DMS153 (cell line): ENCODE measurements at places on chromosomes 7 and 10.

DNA sequence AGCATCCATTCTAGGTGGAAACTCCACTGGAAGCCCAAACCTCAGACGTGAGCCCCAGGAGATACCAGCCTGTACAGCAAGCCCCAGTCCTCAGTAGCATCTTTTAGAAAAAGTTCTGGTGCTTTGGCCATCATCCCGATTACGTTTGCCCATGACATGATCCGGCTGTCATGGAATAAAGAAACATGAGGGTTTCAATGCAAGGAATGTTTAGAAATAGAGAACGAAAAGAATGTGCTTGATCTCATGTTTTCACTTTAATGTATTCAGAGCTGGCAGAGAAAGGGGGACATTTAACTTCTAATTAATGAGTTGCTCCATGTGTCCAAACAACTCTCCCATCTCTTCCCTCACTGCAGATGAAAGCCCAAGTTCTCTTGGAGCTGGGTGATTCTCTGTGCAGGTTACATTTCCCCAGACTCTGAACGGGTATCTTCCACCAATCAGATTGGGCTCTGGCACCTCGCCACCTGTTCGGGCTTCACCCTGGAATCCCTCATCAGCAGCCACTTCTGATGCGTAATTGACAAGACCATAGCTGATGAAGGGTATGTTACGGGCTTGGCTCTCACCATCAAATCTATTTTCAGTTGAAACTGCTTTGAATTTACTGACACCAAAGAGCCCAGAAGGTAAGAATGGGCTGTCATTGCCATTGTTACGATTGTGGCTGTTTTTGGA is 165.3 kb downstream of the PLXNA4 start:
- no peak for DNase-seq

DNA sequence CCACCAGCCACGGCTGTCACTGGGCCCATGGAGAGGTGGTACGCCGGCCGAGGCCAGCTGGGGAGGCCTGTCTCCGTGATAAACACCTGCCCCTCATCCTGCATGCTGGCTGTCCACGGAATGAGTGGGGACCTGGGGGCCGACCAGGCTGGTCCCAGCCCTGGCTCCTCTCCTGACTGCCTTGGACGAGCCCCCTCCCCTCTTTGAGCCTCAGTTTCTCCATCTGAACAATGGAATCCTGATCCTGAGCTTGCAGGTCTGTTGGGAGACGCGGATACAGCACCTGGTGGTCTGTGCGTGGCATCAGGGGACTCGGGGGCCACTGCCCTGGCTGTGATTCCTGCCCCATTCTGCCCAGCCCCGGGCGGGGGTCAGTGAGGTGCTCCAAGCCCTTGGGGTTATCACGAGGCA is 109.9 kb downstream of the MICALL2 start:
- DNase-seq: no peak

DNA sequence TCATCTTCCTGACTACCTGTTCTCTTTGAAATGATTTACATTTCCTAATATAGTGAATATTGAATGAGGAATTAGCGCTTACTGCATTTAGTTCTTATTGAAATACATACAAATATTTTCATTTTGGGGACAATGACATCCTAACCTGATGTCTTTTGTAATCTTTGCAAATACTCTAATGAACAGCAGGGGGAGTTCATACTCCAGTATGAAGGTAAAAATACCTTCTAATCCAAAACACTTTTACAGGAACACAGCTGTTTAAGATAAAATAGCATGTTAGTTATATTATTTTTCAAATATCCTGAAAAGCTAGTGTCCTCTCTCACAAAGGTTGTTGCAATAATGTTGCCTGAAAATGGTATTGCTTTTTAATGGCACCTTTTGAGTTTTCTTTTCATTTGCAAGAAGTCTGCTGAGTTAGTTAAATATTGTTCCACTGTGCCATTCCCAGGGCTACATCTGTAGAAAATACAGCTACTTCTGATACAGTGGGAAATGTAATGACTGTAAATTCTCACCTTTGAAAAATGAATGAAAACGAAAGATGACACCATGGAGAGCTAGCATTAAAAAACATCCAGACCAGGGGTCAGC is 400.0 kb downstream of the PHF14 start:
- DNase-seq: no peak

DNA sequence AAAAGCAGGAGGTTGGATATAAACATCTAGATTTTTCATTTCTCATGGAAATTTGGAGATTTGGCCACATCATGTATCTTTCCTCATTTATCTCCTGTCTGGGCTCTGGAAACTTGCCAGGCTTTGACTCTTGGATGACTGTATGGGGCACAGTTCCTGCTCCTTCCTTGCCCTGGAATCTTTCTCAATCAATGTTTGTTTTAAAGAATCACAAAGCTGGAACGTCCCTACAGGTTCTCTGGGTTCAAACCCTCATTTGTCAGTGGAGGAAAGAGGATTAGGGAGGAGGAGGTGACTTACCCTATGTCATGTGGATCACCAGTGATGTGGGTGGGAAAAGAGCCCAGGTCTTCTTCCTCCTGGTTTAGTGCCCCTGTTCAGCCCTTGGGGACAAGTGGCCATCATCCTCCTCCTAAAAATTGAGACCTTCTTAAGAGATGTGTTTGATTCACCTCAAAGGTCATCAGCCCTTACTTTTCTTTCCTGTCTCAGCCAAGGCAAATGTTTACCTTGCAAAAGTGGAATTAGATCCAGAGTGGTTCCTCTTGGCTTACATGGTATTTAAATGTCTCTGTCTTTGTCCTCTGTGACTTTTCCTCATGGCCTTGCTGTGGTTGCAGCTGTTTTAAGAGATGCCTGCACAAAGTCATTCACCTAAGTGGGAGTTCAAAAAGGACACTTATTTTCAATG is 38.8 kb upstream of the PDZD8 start:
- DNase-seq: no peak

DNA sequence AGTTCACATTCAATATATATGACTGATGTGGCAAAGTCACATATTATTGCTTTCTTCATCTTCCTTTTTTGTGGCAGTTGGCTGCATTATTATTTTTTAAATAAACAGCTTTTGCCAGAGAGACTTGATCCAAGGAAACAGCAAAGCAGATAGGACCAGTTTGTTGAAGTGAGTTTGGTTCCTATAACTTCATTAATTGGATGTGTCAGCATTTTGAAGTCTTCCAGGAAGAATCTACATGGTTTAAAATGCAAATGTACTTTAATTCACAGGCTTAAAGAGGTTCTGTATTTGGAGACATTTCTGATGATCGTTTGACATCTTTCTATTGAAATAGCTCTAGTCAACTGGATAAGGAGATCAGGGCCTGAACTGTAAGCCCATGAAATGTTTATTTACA is 13.2 kb downstream of the UBE2D1 start:
- DNase-seq: no peak

DNA sequence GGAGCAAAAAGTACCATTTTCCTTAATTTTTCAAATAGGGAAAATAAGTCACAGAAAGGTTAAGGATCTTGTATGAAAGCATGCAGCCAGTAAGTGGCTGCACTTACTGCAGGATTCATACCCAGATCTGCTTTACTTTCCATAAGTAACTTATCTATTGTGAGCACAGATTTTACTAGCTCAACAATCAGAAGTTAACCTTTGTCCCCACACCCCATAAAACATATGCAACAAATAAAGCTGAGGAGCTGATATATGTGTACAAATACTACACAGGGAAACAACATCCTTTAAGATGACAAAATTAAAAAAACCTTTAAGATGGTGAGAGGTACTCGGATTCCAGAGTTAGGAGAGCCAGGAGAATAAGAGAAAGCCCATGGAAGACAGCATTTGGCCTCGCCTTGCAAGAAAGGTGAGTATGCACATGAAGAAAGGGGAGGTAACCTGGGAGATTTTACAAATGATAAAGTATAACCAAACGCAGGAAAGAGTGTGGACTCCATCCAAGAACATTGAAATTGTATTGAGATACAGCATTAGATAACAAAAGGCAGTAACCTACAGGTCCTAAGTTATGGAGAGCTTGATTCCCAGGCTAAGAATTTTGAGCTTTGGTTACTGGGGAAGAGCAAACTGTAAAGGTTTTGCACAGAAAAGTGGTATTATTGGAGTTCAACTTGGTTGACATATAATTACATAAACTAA is 87.1 kb downstream of the ITGB8 start:
- DNase-seq: no peak

DNA sequence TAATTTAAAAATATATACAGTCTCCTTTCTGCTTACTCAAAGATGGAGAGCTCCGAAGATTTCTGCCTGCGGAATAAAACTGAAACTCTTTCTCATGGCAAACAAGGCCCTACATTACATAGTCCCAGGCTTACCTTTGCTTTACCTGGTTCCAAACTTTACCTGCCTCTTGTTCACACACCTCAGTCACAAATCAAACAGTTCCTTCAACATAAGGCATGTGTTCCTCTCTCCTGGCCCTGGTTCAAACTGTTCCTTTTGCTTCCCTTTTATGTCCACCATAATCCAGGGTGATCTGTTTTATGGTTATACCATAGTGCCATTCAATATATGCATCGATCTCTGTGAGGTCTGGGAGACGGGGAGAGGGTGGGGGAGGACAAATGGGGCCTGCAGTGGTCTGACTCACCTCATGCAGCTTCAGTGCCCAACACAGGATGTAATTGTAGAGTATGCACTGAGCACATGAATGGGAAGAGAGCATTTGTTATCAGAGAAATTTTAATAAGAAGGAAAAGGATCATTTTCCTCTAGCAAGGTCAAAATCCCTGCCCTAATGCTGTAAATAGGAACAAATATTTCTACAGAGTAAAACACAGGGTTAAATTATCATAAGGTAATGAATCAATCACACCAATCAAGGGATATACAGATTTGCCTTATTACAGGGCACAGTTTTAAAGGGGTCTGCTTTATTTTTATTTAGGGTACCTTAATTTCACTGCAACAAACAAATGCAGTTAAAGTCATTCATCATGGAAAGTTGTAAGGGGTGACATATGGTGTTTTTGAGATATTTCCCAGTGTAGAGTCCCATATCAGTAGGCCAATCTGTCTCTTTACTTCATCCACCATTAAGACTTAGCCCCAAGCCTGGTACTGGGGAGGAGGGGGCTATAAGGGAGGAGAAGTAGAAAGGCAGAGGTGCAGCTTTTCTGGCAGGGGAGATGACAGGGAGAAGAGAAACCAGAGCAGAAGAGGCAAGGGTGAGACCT is 88.8 kb upstream of the PDE1C start:
- DNase-seq: peak; percentile 8

- no peak for DNase-seq
Observed at GRCh38 chr10:21954690-21955089, 48.8 kb downstream of the DNAJC1 start.

- DNase-seq: no peak
Observed at GRCh38 chr10:9331583-9332008, 1277.1 kb downstream of the GATA3 start.

DNA sequence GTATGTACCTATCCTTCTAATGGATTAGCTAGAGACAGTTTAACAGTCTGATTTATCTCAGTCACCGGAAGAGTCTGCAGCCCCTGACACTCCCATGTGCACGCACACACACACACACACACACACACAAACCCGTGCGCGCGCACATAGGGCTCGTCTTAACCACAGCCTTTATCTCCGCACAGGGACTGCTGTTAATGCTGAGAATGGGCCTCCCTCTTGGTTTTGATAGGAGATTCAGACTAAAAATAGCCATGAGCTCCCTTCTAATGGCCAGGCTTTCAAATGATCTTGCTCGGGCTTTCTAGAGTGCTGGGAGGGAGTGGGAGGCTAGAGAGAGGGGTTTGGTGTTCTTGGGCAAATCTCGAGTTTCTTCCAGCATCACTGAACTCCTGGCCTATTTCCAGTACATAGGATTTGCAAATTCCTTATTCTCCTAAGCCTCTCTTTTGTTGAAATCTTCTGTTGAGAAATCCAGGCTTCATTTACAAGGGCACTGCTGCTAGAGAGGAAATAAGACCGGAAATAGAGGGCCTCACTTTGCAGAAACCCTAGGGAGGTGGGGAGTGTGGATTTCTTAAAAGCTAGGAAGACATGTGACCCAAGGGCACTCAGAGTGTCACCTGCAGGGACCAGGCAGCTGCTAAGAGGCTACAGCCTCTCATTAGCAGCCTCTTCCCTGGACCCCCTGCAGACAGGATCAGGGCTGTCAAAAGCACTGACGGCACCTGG is 2.4 kb downstream of the TMEM72 start:
- DNase-seq: no peak

DNA sequence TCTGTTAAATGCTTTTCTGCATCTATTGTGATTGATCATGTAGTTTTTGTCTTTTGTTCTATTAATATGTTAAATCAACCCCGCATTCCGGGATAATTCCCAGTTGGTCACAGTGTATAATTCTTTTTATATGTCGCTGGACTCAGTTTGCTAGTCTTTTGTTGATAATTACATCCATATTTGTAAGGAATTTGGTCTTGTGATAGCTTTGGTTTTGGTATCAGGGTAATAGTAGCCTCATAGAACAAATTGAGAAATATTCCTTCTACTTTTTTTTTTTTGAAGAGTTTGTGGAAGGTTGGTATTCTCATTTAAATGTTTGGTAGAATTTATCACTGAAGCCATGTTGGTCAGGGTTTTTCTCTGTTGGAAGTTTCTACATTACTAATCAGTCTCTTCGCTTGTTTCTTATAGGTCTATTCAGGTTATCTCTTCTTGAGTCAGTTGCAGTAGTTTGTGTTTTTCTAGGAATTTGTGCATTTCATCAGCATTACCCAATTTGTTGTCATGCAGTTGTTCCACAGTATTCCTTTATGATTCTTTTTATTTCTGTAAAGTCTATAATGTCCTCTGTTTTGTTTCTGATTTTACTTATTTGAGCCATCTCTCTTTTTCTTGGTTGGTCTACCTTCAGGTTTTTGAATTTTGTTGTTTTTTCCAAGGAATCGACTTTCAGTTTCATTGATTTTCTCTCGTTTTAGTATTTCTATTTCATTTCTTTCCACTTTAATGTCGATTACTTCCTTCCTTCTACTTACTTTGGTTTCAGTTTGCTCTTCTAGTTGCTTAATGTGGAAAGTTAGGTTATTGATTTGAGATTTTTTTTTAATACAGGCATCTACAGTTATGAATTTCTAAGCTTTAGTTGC is 64.6 kb upstream of the GJD4 start:
- no peak for DNase-seq

DNA sequence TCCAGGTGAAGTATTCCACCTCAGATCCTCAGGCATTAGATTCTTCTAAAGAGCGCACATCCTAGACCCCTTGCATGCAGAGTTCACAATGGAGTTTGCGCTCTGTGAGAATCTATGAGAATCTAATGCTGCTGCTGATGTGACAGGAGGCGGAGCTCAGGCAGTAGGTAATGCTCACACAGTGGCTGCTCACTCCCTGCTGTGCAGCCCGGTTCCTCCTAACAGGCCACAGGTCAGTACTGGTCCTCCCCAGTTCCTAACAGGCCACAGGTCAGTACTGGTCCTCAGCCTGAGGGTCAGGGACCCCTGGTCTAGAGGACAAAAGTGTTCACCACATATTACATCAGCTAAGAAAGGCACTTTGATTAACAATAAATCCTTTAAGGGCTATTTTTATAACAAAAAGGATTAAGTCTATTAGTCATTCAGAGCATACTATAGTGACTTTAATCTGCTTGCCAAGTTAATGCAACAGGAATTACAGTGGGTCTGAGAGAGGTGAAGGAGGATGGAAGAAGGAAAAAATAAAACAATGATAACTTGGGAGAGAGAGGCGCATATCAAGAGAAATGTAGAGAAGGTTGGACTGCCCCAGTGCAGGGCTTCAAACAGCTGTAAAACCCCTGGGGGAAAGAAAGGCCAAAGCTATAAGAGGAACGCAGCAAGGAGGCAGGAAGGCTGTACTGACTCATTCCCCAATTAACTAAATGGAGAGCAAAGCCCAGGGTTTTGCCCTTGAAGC is 49.2 kb downstream of the CUL2 start:
- no peak for DNase-seq
